ENCODE measurements at places on chromosomes 16 and 17. TPM values are rescaled to one million over a fixed set of nuclear protein-coding genes. Genes with fewer than 3 reads are reported as not detected.

DNA sequence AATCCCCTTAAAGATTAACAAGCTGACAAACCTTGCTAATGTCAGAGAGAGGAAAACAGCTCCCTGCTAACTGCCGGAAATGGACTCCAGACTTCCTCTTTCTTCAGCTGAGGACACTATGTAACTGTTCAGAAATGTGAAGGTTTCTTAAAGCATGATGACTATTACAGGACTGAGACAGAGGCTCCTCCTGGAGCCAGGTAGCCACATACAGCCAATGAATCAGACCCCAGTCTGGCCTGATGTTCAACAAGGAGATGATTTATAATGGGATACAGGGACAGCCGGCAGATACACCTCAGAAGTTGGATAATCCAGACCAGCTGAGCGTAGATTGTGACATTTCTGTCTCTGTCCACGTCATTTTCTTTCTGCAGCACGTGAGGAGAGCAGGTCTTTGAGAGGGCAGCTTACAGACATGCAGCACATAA is 216.2 kb downstream of the HS3ST3A1 start:
- DNase-seq = no peak

DNA sequence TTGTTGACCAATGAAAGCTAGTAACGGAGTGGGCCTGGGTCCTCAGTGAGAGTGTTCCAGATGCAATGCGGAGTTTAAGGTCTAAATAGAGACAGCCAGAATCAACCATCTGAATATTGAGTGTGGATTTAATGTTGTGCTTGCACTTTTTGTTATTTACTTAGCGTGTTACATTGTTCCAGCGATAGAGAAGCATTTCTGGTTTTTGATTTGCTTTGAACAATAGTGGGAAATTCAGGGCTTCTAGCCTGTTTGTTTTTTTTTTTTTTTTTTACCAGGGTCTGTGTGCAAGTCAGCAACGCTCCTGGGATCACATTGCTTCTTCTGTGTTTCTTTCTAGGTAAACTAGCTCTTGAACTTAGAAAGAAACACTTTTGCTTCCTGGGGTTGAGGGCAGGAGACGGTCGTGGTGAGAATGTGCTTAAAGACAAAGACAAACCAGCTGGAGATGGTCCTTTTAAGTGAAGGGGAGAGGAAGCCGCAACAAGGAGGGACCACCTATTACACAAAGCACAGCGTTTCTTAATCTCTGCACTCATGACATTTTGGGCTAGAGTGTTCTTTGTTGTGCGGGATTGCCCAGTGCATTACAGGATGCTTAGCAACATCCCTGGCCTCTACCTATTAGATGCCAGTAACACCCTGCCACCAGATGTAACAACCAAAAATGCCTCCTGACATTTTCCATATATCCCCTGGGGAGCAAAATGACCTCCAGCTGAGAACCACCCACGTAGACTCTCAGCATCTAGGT is 119.2 kb downstream of the MAP2K6 start:
- DNase-seq = no peak

DNA sequence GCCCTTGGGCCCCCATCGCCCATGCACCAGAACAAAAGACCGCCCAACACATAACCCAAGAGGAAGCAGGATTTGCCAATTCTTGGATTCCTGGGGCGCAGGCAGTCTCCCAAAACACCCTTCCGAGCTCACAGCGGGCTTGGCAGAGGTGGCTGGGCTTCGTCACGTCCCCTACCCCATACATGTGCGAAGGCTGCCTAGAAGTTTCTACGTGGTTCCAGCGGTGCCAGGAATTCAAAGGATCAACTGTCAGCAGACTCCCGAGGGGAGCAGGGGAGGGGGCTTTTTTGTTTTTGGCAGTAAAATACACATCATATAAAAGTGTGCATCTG is 80.8 kb upstream of the PLCG2 start:
- DNase-seq = no peak

The RNF222 gene
- total RNA-seq = 0.19 TPM

GRCh38 chr16:87615621-87616041 is 13.3 kb downstream of the JPH3 start:
- no peak for DNase-seq

GRCh38 chr17:67239597-67239996 is 5.4 kb downstream of the HELZ start:
- no peak for DNase-seq
